ENCODE measurements at places on chromosomes 11 and 22.

DNA sequence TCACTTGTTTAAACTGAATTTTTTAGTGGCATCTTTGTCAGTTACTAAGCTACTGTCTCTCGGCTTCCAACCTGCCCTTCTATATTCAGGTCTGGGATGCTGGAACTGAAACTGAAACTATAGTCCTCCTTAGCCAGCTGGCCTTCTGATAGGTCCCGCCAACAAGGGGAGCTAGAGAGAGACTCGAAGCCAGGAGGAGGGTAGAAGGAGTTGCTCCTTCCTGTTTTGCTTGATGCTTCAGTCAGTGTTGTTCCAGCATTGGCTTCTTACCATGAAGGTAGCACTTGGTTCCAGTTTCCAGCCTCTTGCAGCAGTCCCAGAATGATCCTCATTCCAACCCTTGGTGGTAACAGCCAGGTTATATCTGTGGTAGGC, 32.9 kb upstream of the HORMAD2 start:
- no peak for DNase-seq

DNA sequence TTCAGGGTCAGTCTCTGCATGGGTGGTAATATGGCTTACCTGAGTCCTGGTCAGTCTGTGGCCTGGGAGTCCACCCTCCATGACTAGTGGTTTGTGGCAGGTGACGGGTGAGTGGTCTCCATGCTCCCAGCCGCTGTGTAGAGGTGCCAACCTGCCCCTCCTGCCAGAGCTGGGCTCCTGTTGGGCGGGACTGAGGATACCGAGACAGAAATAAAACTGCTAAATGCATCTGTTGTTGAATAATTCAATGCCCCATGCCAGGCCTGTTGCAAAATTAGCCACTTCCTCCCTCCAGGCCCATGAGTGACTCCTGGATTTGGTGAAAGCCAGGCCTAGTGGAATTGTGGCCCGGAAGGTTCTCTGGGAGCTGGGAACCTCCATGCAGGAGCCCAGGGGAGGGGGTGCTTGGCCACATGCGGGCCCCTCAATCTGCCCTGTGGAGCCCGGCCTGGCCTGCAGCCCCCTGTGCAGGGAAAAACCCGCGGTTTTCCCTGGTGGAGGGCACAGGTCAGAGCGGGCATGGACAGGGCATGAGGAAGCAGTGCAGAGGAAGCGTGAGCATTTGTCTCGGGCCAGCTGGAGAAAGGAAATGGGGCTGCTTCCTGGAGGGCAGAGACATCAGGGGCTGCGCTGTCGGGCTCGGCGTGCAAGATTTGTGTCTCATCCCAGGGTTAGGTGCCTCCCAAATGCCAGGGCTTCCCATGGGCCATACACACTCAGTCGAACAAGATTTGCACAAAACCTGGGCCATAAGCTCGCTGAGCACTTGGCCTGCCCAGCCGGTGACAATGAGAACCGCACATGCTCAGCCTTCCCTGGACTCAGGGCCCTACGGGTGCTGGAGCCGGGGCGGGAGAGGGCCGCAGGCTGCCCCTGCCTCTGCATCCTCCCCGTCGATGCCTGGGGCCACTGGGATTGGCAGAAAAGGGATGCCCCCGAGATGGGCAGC, 66.9 kb downstream of the KCNQ1 start:
- DNase-seq = no peak

- no peak for DNase-seq
Measured at GRCh38 chr22:28232204-28232603, 313.1 kb upstream of the PITPNB start.

- DNase-seq = no peak
Measured at GRCh38 chr11:93444617-93445073, 98.5 kb downstream of the SMCO4 start.

DNA sequence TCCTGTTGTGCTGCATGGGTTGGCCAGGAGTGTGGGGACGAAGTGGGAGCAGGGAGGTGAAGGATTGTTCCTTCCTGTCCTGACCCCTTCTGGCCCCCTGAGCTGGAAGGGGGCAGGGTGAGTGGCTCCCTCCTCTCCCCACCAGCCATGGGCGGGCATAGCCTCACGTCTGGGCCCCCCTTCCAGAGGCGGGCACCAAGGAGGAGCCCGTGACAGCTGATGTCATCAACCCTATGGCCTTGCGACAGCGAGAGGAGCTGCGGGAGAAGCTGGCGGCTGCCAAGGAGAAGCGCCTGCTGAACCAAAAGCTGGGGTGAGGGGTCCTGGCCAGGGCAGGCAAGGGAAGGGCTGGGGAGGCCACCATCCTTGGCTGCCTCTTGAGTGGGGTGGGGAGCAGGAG, 3.4 kb downstream of the SART1 start:
- DNase-seq = no peak

Measured in HTR-8/SVneo (cell line).